Muscle of arm (tissue), 14 donors: ENCODE measurements at places on chromosomes 6 and 20. TPM values are rescaled to one million over a fixed set of nuclear protein-coding genes. Genes with fewer than 3 reads are reported as not detected.

GRCh38 chr20:57934007-57934805 is 224.4 kb upstream of the PMEPA1 start:
- no peak for DNase-seq

Gene TPMT
- polyA plus RNA-seq = 6.0 TPM

DNA sequence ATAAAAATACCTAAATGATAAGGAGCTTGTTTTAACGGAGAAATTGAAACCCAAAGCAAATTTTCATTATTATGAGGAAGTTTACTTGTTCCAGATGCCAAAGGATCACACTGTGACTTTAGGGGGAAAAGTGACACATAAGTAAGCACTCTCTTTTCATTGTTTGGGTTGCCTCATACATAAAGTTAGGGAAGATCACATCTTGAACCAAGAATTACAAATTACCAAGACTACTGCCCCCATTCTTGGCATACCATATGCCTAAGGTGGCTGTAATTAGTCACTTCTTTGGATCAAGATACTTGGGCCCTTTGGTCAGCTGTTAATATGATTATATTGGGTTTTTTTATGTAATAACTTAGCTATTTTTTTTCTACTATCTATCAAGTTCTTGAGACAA is 269.0 kb downstream of the COL12A1 start:
- no peak for DNase-seq

- DNase-seq = no peak
These were observed 680 bp downstream of the LATS1 start for GRCh38 chr6:149717255-149717587.

GRCh38 chr20:57953638-57954037 is 243.8 kb upstream of the PMEPA1 start:
- no peak for DNase-seq

- no peak for DNase-seq
These were observed 2.4 kb upstream of the IRAK1BP1 start for GRCh38 chr6:78864957-78865356.

GRCh38 chr6:80639181-80639629 is 532.7 kb downstream of the BCKDHB start:
- no peak for DNase-seq

Gene SNAP91
- polyA plus RNA-seq = 2.5 TPM
